ENCODE measurements at places on chromosomes 16 and 17. TPM values are rescaled to one million over a fixed set of nuclear protein-coding genes. Genes with fewer than 3 reads are reported as not detected.

RSL1D1 gene
- 186 TPM for total RNA-seq

CSH1 gene
- total RNA-seq: 11.3 TPM

LIG3 gene
- 43.1 TPM for total RNA-seq

GRCh38 chr17:43860927-43861622 lies 14.1 kb downstream of the CD300LG start:
- no peak for DNase-seq

- no peak for DNase-seq
Observed at GRCh38 chr17:21677911-21678310, 14.4 kb upstream of the KCNJ18 start.

Measured in T-helper 17 cell (primary cell).